H9 (cell line): ENCODE measurements at places on chromosomes 4 and X.

DNA sequence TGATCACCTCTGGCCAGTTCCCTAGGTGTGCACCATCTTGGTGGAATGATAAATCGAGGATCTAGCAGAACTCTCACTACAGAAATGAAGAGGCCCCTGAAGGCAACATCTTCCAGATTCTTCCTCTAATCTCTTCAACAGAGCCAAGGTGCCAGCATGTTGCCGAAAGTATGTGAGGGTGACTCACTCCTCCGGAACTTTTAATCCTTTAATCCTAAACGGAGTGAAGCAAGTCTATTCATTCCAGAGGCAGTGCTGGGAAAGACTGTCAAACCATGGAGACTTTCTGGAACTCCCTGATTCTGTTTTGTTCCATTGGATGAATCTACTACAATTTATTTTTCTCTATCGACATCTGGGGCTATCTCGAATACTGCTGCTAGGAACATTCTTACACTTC is 68.7 kb downstream of the SUPT20HL2 start:
- DNase-seq = no peak

DNA sequence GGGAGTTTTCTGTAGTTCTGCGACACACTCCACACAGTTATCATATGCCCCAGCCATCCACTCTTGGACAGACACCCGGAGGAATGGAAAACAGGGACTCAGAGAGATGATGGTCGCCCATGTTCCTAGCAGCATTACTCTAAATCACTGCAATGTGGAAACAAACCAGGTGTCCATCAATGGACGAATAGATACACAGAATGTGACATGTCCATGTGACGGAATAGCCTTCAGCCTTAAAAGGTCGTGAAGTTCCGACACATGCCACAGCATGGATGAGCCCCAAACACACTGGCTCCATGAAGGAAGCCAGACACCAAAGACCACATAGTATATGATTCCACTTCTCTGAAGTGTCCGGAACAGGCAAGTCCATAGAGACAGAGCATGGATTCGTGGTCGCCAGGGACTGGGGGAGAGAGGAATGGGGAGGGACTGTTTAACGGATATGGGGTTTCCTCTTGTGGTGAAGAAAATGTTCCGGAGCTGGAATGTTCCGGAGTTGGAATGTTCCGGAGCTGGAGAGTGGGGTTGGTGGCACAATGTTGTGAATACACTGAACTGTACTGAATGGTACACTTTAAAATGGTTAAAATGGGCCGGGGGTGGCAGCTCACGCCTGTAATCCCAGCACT is 28.7 kb upstream of the AFAP1 start:
- DNase-seq = no peak

DNA sequence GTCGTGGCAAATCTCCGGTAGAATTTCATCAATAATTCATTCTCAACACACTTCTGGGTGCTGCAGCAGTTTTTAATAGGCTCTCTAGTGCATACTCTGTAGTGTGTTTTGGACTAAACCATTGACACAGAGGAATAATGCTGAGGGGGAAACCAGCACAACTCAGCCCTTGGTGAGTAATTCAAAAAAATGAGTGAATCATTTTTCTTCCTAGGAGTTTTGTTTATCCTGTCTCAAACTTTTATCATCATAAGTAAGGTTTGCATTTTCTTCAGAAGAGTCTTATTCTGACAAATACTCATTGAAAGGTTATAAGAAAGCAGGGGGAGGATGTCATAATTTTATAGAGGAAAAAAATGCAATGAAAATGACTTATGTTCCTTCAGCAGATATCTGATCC is 2542.7 kb downstream of the PCDH7 start:
- no peak for DNase-seq

GRCh38 chr4:41334182-41334581 is 77.5 kb downstream of the UCHL1 start:
- no peak for DNase-seq

DNA sequence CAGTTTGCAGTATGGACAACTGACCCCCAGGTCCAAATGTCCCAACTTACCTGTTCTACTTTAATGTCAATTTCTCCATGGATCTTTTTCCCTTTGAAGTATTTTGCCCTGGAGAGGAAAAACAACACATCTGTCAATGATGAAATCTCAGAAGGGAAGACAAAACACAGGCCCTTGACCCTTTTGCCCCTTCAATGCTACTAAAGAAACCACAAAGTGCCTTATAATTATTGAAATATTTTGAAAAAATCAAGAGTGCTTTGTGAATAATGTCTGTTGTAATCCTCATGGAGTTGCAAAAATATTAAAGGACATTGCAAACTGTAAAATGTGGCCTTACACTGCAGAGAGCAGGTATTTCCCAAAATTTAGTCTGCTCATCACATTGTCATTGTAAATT is 12.6 kb downstream of the SYN1 start:
- DNase-seq = no peak

GRCh38 chrX:42054256-42054655 is 130.9 kb upstream of the CASK start:
- no peak for DNase-seq

- no peak for DNase-seq
Measured at GRCh38 chr4:183411291-183411861, 33.1 kb upstream of the CDKN2AIP start.

DNA sequence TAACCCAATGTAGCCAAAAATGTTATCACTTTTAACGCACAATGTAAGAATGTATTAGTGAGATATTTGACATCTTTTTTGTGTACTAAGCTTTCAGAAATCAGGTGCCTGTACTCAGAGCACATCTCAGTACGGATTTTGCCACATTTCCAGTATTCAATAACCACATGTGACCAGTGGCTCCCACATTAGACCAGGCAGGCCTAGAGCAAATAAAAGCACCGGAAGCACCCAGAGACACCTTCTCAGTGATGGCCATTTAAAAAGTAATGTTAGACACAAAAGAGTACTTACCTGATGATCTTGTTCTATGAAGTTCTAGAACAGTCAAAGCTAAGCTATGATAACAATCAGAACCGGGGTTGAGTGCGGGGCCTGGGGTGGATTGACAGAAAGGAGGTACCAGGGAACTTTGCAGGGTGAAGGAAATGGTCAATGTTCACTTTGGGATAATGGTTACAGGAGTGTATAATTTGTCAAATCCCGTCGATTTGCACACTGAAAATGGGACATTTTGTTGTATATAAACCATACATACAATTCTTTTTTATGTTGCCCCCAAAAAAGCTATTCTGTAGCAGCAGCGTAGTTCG is 1.2 kb downstream of the CTPS2 start:
- DNase-seq = no peak

GRCh38 chrX:27163236-27163635 is 299.9 kb downstream of the PPP4R3C start:
- no peak for DNase-seq

DNA sequence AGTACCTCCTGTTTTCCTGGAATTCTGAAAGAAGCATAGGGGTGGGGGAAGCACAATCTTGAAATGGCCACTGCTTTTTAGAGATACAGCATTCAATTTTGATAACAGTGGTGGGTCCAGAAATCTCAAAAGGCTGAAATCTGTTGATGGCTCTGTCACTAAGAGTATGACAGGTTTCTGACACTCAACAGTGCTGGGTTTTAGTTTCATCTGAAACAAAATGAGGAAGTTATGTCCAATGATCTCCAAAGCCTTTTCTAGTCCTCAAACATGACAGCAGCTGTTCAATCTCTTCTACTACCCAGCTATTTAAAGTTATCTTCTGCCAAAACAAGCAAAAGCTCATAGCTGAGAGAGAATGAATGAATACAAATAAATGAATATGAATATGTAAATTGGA is 110.5 kb downstream of the IL1RAPL1 start:
- DNase-seq = no peak

DNA sequence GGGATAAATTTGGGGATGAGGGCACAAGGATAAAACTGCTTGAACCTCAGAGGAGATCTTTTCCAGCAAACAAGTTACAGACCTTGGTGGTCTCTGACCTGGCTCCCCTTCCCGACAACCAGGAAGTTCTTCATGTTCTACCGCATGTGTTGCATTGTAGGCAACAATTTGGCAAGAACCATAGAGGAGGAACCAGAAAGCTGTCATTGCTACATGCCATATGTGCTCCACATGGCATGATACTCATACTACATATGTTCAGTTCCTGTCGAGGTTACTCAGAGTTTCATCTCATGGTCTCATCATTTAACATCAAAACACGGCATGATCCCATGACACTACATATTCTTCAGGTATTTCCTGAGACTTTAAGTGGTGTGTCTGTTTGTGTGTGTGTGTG is 235.9 kb downstream of the OR13H1 start:
- DNase-seq = no peak

DNA sequence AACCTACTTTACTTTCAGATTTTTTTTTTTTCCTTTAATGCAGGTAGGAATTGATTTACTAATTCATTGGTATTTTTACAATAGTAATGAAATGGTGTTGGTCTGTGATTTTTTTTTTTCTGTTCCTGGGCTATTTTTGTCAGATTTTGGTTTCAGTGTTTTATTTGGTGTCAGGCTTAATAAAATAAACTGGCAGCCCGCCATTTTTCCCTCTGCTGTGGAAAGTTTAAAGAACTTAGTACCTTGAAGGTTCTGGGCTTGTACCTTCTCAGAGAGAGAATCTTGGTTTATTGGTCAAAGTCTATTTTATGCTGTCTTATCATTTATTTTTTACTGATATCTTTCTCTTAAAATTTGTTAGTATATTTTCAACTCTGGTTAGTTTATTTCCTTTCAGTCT is 64.0 kb upstream of the RHOH start:
- no peak for DNase-seq

DNA sequence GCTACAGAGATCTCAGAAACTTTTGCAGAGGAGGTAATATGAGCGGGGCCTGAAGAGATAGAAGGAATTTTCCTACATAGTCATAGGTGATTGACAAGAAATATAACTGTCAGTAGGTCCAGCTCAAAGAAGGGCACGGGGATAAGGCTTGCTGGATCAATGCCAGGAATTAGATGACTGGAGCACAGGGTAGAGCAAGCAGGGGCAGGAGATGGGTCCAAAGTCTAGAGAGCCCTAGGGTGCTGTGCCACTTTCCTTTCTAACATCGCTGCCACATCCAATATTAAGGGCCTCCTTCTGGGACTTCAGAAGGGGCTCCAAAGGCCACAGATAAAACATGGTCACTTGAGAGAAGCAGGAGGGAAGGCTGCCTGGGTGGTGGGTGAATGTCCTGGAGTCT is 402.2 kb downstream of the MID1IP1 start:
- no peak for DNase-seq
